Stimulated activated CD8-positive, alpha-beta memory T cell treated with anti-CD3 and anti-CD28 coated beads, Interleukin-15, amount 100 ng/mL, for 24 hours (primary cell): ENCODE measurements at places on chromosomes 16 and 17.

DNA sequence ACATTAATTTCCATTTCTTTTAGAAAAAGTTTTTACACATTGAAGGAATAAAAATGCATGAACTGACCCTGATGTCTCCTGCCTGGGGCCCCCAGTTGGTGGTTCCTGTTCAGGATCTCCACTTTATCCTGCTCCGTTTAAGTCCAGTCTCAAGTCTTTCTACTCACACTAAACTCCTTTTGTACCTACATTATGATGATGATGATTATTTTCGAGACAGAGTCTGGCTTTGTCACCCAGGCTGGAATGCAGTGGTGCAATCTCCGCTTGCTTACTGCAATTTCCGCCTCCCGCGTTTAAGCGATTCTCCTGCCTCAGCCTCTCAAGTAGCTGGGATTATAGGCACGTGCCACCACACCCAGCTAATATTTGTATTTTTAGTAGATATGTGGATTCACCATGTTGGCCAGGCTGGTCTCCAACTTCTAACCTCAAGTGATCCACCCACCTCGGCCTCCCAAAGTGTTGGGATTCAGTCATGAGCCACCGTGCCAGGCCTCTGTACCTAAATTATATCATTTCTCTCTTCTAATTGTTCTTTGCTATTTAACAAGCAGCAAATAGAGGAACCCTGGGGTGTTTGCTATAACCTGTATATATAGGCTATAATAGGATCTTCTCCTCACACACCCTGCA is 2.2 kb upstream of the FOXK2 start:
- DNase-seq: no peak

- no peak for DNase-seq
Observed at GRCh38 chr17:82703935-82704865, 5.7 kb upstream of the RAB40B start.

DNA sequence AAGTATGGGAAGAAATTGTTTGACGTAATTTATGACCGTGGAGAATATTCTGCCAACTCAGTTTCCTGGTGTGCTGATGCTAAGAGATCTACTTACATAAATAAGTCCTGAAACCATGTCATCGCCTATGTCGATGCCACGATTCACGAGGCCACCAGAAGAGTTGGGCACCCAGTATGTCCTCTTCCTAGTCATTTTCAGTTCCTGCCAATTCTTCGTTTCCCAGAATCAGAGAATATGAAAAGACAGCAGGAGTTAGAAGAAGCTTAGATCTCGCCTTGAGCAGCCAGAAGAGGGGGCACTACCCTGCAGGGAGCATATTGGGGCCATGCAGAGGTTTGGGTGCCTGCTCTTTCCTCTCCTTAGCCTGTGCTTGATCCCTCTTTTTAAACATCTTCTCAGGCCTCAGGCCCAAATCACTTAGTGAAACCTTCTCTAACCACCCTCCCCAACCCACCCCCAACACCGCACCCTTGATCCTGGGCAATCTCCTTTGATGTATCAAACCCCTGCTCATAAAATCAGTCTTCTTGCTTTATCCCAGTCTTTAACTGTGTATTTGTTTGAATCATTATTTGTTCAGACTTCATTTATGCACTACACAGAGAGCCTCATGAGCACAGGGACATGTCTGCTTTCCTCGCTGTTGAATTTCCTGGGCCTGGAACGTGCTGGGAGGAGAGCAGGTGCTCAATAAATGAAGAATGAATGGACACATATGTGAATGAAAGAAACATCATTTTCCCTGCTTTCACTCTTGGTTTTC is 12.2 kb upstream of the LONP2 start:
- no peak for DNase-seq

DNA sequence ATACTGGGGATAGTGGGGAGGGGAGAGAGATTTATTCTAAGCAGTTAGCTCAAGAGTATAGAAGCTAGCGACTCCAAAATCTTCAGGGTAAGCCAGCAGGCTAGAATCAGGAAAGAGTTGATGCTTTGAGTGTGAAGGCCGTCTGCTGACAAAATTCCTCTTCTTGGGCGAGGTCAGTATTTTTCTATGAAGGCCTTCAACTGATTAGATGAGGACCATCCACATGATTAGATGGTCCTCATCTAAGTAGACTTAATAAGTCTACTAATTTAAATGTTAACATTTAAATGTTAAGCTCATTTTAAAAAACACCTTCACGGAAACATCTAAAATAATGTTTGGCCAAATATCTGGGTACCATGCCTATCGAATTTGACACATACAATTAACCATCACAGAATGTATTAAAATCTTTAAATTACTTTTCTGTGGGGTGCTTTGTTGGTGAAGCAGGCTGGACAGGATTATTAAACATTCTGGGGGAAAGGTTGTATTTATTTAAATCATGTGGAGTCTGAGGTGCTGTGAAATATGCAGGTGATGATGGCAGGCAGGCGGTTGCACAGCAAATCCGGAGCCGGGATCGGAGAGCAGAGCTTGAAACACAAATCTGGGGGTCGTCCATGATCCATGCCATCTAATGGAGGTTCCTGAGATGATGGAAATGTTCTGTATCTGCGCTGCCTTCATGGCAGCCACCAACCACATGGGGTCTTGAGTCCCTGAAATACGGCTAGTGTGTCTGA is 49.8 kb upstream of the ADORA2B start:
- no peak for DNase-seq

DNA sequence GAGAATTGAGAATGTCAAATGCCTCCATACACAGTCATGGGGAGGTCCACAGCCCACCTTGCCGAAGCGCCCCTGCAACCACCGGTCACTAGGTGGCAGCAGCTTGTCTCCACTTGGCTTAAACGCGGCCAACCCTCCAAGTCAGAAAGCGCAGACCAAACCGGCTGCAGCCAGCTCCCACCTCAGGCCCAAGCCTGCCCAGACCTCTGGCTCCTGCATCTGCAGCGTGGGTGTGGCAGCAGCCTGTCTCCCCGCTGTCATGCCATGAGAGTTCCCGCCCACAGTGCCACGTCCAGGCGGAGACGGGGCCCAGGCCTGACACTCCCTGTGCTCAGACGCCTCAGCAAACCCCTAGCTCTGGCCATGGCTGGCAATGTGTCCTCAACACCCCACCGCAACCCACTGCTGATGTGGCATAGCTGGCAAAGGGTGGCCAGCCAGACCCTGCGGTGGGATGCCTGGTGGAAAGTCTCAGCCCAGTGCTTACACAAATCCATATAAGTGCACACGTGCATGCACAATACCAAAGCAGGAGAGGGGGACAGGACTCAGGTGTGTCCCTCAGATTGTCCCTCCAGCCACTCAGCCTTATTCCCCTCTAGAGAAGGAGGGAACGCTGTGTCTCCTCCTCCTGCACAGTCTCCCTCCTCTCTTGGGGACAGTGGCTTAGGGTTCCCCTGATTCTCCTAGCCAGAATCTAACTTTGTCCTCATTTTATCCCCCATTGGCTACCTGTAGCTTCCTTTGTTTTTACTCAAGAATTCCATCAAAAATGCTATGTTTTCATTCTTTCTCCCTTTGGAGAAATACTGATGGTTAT is 10.9 kb downstream of the COPZ2 start:
- DNase-seq: peak; percentile 38

DNA sequence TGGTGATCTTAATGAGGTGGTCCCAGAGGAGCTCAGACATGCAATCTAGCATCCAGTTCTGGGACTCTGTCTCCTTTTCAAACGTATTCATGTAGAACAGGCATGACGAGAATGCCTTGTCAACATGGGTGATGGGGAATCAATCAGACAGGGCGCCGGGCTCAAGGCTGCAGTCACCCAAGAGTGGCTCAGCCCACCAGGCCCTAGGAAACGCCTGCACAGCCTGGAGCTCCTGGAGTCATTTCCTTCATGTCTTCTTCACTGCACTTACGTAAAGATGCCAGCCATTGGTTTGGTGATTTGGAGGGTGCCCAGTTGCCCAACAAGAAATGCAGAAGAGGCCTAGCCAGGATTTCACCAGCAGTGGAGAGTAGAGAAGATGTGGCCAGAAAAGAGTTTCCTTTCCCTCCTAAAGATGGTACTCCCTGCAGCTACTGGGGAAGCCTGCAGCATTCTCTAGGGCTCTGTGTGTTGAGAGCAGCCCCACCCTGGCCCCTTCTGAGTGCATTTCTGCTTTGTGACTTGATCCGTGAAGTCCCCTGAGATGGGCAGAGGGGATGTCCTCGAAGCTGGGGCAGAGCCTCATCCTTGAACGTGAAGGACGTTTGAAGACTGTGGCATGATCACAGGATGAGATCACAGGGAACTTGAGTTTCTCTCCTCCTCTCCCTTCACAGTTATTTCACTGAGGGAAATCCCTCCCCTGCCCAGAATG is 24.0 kb upstream of the STH start:
- no peak for DNase-seq

DNA sequence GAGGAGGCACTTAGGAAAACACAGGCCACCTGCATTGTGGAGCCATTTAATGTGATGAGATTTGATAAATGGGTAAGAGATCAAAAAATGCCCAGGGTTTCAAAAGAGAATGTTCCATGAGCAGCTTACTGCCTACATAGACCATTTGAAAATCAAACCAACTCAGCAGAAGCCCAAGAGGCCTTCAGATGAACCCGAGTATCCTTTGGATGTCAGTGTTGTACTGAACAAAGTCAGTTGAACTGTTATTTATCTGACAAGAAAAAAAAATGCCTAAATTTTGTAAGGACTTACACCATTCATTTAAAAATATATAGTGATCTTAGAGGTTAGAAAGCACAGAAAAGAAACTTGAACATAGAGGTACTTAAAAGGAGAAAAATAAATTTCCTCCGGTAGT is 381.7 kb downstream of the ZFHX3 start:
- no peak for DNase-seq

DNA sequence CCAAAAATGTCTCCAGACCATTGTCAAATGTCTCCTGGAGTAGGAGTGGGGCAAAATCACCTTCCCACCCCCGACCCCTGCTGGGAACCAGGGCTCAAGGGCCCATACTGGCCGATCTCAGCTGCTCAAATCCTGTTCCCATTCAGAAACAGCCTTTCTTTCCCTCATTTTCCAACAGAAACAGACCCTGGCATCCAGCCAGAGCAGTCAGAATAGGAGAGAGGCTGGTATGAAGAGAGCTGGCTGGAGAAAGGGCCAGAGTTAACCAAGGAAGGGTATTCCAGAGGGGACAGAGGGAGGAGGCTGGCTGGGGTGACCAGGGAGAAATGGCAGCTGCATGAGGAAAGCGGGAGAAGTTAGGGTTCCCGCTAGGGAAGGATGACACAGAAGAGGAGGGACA is 199.1 kb downstream of the XYLT1 start:
- no peak for DNase-seq

- DNase-seq: no peak
Observed at GRCh38 chr16:10514369-10515055, 65.9 kb downstream of the EMP2 start.

DNA sequence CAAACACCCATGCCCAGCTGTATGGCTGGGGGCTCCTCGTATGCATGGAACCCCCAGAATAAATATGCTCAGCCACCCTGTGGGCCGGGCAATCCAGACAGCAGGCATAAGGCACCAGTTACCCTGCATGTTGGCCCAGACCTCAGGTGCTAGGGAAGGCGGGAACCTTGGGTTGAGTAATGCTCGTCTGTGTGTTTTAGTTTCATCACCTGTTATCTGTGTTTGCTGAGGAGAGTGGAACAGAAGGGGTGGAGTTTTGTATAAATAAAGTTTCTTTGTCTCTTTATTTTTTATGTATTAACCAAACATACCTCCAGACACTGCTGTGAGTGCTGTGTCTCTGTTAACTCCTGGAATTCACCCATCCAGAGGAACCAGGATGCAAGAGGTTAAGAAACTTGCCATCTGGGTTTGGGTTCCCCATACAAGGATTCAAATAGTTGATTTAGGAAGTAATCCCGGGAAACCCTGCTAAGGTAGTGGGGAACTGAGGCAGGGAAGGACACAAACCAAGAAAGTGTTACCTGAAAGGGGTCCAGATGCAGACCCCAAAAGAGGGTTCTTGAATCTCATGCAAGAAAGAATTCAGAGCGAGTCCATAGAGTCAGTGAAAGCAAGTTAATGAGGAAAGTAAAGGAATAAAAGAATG is 37.4 kb upstream of the IL21R start:
- no peak for DNase-seq

- no peak for DNase-seq
Observed at GRCh38 chr16:79372503-79373184, 227.9 kb downstream of the MAF start.

DNA sequence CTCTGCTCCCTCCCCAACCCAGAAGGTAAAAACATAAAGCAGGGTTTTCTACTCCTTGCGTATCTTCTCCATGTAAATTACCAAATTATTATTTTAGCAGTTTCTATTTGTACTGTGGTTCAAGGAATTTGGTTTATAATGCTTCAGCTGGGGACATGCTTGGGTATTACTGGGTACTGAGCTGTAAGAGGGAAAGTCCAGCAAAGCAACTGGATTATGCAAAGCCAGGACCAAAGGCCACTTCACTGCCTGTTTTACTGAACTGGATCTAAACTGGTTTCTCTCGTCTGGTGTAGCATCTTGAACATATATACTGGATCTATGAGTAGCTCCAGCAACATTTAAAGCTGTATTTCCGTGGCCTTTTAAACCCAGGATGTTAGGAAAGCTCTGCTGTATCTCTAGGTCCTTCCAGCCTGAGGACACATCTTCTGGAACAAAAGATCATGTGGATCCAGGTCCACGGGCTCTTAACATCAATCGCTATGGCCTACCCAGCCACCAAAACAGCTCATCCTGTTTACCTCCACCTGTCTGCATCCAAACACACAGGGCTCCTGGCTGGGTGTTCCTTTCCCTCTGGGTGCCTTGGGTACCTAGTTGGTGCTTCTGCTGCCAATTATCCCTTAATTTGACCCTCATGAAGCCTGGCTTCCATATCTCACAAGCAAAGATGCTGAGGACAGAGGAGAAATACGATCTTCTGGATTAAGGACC is 7.2 kb downstream of the PMP22 start:
- DNase-seq: no peak

DNA sequence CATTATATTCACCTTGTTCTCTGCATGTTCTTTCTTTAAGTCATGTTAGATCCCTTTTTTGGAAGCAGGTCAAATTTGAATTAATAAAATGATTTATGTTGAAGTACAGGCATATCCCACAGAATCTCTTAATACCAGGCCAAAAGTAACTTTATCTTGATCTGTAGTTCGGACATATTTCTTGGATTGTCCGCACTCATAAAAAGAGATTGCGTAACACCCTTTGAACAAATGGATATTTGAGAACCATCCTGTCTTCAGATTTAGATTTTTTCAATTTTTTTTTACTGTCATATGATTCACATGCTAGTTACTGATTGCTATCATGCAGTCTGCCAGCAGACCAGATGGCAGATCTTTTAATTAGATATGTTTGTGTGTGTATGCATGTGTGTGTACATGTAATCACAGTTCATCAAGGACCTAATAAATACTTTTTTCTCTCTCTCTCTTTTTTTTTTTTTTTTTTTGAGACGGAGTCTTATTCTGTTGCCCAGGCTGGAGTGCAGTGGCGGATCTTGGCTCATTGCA is 352.6 kb downstream of the WWOX start:
- no peak for DNase-seq
